Stimulated activated CD8-positive, alpha-beta memory T cell treated with anti-CD3 and anti-CD28 coated beads, Interleukin-12 subunit alpha, Interleukin-12 subunit beta, amount 100 ng/mL, for 4 hours (primary cell): ENCODE measurements at places on chromosomes 5 and 9.

GRCh38 chr5:62585751-62586150, 7.1 kb downstream of the LRRC70 start:
- DNase-seq: no peak

DNA sequence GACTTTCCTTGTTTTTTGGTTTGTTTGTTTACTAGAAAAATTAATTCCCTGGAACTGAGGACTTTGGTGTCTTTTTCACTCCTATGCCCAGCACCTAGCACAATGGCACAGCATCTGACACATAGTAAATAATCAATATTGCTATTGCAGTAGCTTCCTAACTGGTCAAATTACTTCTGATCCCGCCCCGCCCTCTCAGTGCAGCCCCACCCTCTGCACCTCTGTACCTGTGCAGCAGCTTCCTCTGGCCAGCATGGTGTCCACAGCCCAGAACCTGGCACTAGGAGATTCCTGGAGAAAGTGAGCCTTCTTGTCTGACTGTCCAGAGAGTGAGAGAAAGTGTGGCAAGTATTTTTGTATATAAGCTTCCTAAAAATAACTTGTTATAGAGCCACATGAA, 343.2 kb downstream of the ZNF608 start:
- no peak for DNase-seq

GRCh38 chr9:128175102-128175563, 15.1 kb downstream of the BBLN start:
- no peak for DNase-seq

GRCh38 chr9:69460012-69460411, 135.0 kb downstream of the ENTREP1 start:
- no peak for DNase-seq

- DNase-seq: no peak
Measured at GRCh38 chr5:158463938-158464337, 605.0 kb upstream of the CLINT1 start.

- no peak for DNase-seq
Measured at GRCh38 chr5:15574806-15575325, 74.9 kb downstream of the FBXL7 start.

GRCh38 chr9:112140936-112141335, 34.2 kb downstream of the SUSD1 start:
- DNase-seq: no peak

GRCh38 chr5:97383996-97384395, 200.9 kb upstream of the RIOK2 start:
- no peak for DNase-seq

DNA sequence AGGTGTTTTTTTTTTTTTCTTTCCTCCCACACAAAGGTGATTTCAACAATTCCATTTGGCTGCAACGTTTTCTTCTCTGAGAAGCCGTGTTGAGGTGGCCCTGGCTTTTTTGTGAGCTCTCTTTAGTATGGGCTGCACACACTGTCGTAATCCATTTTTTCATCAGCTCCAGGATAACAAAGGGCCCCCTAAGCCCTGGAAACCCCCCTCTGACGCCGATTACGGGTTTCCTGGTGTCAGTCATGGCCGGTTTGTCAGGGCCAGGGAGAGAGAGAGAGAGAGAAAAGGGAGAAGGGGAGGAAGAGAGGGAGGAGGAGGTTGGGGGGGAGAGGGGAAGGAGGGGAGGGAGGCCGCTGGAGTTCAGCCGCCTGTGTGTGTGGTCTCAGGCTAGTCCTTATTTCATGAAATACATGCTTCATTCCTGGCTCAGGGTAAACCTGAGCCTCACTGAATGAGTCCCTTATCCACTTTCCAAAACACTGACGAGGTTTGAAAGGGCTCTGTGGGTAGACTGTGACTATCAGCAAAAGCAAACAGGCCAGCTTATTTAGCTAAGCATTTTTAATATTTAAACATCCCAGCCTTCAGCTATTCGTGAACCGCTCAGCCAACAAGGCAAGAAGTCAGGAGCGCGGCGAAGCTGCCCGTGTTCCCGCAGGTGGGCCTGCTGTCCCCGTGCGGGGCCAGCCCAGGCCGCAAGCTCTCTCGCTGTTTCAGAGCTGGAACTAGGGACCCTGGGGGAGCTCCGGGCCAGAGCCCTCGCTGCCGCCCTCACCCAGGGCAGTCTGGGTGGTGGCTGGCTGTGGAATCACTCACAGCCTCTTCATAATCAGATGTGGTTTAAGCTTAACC, 172.8 kb downstream of the ERCC6L2 start:
- no peak for DNase-seq

DNA sequence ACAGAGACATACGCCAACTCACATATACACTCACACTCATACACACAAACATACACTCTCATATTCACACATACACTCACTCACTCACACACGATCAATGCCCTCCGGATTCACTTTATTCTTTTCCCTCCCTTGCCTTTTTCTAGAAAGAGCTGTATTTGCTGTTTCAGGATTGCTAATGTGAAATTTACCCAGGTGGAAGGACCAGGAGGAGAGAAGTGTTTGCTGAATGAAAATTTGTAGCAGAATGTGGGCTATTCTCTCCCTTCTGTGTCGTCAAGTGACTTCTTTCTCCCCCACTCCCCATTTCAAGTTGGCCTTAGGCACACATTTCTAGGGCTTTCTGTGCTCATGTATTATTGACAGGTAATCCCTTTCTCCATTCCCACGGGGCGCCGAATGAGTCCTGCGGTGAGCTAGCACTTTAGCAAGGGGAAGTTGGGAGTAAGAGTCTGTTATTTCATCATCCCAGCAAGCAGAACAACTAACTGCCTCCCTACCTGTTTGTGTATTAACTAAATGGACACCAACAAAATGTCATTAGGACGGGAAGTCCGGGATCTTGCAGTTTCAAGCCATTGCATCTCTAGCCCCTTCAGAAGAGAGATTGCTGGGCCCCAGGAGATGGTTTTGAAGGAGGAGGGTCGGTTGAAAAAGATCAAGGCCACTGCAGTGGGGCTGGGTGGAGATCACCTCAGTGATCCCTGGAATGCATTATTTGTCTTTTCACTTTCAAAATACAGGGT, 97.1 kb upstream of the TAF11L2 start:
- no peak for DNase-seq

DNA sequence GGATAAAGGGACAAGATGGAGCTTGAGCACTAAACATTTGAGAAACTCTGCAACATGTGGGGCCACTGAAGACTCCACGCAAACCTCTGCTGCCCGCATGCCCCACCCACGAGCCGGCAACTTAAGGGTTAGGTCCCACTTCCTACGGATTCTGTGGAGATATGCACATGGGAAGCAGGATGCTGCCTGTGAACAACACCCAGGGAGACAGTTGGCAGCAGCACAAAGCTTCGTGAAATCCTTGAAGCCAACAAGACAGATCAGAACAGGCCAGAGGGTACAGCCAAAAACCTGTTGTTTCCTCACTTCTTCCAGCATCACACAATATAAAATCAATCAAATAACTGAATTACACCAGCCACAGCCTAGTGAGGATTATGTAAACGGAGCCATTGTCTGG, 270.4 kb downstream of the ENC1 start:
- DNase-seq: no peak

- no peak for DNase-seq
Measured at GRCh38 chr9:74800226-74800625, 87.5 kb downstream of the TRPM6 start.

GRCh38 chr9:83355024-83355444, 183.2 kb downstream of the FRMD3 start:
- no peak for DNase-seq

DNA sequence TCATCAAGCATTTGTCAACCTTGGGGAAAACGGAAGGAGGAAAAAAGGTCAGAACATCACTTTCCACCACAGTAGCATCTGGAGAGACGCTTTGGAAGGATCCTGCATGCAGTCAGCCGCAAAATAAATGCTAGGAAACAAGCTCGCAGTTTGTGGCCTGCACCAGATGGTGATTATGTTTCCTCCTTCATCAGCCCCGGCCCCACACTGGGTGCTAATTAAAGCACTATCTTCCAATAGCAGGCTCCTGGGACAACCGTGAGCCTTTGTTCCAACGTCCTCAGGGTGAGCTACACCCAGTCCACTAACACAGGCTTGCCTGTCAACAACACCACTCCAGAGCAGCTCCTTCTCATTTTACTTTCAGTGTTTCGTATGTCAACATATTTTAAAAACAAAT, 64.0 kb downstream of the RNF130 start:
- no peak for DNase-seq

DNA sequence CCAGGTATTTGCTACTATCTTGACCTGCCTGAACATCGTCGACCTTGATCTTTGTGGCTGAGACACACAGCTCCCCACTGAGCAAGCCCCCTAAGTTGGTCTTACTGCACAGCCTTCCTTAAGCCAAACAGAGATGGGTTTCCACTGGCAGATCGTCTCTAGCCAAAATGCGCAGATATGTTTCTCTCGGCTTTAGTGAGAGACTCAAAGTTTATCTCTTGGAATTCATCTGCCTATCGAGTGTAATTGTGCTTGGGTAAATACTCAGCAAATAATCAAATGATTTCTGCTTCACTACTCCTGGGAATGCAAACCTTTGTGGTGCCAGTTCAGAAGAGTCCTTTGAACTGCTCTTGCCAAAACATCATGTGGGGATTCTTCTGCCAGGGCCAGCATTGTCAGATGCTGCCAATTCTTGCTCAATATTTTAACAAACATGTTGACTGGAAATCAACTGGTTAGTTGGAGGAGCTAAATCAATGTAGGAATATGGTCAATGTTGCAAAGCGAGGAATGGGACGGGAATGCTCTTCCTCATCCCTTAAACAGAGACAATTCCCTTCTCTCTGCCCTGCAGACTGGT, 141.2 kb upstream of the SLC28A3 start:
- no peak for DNase-seq

GRCh38 chr9:96871176-96871575, 16.9 kb upstream of the ZNF782 start:
- DNase-seq: no peak

DNA sequence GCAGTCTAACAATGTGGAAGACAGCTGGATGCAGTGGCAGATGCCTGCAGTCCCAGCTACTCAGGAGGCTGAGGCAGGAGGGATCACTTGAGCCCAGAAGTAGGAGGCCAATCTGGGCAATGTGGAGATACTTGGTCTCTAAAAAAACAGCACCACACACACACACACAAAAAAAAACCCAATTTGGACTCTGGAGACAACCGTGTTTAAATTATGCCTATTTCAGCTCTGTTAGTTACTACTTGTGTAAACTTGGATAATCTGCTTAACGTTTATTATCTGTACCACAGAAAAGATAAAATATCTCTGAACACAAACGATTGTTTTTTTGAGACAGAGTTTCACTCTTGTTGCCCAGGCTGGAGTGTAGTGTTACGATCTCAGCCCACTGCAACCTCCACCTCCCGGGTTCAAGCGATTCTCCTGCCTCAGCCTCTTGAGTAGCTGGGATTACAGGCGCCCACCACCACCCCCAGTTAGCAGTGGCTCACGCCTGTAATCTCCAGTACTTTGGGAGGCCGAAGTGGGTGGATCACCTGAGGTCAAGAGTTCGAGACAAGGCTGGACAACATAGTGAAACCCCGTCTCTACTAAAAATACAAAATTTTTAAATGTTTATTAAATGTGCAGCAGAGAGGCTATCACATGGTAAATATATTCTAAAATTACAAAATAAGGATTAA, 17.7 kb downstream of the RAPGEF6 start:
- no peak for DNase-seq

DNA sequence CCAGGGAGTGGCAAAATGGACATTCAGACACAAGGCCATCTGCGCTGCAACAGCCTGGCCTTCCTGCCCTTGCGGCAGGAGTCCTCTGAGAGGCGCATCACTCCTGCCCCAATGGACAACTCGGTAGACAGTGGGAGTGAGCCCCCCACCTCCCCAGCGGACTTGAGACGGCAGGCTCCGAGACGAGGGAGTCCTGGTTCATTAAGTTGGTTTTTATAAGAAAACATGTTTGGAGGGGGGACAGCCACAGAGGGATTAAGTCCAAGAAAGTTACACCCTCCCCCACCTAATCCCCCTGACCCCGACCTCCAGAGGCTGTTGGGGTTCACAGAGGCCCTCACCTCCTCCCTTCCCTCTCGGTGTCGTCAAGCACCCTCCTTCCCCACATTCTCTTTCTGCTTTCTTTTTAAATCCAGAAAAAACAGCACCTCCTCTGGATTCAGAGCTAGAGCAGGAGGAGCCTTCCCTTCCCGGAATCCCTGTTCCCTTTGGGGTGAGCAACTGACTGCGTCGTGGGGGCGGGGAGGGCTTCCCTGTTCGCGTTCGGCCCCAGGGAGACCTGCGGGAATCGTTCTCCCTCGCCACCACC, 1.8 kb upstream of the EGR1 start:
- no peak for DNase-seq

GRCh38 chr9:136056546-136057235, 38.4 kb downstream of the NACC2 start:
- no peak for DNase-seq

GRCh38 chr5:51380603-51381207, 2.5 kb upstream of the ISL1 start:
- DNase-seq: no peak

DNA sequence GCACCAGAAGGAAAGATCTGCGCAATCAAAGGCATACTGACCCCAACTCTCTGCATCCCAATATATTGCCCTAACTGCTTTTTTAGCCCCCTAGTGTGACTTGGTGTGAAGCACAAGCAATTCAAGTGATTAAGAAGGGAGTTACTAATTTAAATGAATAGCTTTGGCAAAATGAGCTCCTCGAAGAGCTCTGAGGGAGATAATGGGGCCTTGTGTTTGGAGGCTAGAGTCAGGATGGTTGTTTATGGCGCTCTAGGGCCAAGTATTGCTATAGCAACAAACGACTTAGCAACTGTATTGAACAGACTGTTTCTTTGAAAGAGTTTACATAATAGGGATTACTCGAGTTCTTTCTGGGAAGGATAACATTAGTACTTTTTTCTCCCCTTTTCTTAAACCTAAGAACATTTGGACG, 11.5 kb upstream of the C5orf58 start:
- no peak for DNase-seq

DNA sequence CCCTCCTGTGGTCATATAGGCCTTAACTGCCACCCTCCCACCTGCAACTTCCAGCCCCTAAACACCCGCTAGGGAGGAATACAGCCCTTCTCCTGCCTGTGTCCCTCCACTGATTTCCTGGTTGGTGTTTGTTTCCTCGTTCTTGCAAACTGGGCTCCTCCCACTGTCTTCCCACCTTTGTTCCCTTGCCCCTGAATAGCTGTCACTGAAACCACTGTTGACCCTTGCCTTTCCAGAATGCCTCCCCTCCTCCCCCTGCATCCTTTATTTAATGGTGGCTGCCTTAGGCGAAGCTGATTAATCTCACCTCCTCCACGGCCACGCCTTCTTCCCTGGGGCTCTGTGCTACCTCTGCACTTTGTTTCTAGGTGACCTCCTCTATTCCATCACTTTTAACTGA, 626.7 kb downstream of the BNC2 start:
- no peak for DNase-seq

GRCh38 chr5:71932131-71932654, 175.1 kb upstream of the MAP1B start:
- no peak for DNase-seq

GRCh38 chr9:25964239-25964638, 286.0 kb upstream of the TUSC1 start:
- no peak for DNase-seq

- no peak for DNase-seq
Measured at GRCh38 chr5:137036640-137037039, 462.5 kb downstream of the SPOCK1 start.

GRCh38 chr5:133489632-133490031, 122.7 kb downstream of the FSTL4 start:
- no peak for DNase-seq
